Stimulated activated CD4-positive, alpha-beta T cell treated with anti-CD3 and anti-CD28 coated beads, Interleukin-12 subunit alpha, Interleukin-12 subunit beta, amount 100 ng/mL, for 24 hours (primary cell): ENCODE measurements at places on chromosomes 12 and 14.

GRCh38 chr14:32190673-32191072 is 11.2 kb upstream of the RNU6-7 start:
- no peak for DNase-seq

DNA sequence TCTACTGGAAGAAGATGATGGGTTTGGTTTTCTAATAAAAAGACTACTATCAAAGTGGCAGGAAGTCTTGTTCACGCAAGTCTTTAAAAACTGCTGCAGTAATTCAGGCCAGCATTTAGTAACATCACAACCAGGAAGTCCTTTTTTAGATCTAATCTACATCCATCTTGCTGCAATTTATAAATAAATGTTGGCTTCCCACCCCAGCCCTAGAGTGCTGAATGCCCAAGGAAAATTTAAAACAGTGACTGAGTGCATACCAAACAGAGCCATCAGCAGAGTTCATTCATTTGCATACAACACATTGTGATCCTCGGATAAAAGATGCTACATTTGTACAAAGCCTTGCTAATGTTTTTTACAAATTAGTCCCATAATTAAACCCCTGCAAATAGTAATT is 72.1 kb downstream of the PHLDA1 start:
- no peak for DNase-seq

- no peak for DNase-seq
Measured at GRCh38 chr14:59251811-59252771, 63.6 kb downstream of the DAAM1 start.

GRCh38 chr12:84218406-84218805 is 694.2 kb downstream of the SLC6A15 start:
- no peak for DNase-seq

DNA sequence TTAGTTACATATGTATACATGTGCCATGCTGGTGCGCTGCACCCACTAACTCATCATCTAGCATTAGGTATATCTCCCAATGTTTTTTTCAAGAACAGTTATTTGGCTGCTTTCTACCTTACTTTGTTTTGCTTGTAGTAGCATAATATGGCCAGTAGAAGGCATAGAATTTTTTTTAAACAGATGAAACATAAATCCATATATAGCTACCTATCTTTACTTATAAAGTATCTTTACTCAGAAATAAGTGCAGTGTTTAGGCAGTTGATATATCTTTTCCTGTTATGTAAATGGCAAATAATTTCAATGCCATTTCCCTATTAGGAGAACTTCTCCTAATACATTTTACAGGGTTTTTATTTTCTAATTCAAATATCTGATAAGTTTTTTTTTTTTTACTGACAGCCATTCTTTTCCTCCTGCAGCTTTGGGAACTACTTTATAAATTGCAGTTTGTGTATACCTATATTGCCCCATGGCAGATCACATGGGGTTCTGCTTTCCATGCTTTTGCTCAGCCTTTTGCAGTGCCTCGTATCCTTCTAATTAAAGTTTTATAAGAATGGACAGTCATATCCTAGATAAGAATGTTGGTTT is 143.1 kb downstream of the PCNX1 start:
- DNase-seq: no peak

- no peak for DNase-seq
Measured at GRCh38 chr12:124109760-124110159, 136.7 kb downstream of the ZNF664 start.

- no peak for DNase-seq
Measured at GRCh38 chr12:15982471-15982870, 71.3 kb downstream of the DERA start.

- DNase-seq: no peak
Measured at GRCh38 chr14:103744621-103745395, 29.2 kb downstream of the ZFYVE21 start.

GRCh38 chr14:37890095-37890494 is 294.7 kb downstream of the TTC6 start:
- no peak for DNase-seq

GRCh38 chr12:124633365-124634362 is 66.3 kb upstream of the NCOR2 start:
- no peak for DNase-seq

GRCh38 chr12:56601503-56601902 is 28.6 kb downstream of the BAZ2A start:
- DNase-seq: peak; percentile 15

DNA sequence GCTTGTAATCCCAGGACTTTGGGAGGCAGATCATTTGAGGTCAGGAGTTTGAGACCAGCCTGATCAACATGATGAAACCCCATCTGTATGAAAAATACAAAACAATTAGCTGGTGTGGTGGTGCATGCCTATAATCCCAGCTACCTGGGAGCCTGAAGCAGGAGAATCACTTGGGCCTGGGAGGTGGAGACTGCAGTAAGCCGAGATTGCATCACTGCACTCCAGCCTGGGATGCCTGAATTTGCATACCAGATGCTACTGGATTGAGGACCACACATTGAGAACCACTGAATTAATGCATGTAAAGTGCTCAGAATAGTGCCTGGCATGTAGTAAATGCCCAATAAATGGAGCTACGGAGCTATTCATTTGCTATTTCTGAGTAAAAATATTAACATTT is 14.9 kb upstream of the MYH7 start:
- no peak for DNase-seq

- DNase-seq: no peak
Measured at GRCh38 chr12:13504736-13505135, 308.2 kb downstream of the EMP1 start.

- DNase-seq: no peak
Measured at GRCh38 chr14:29741909-29742401, 185.7 kb downstream of the PRKD1 start.

DNA sequence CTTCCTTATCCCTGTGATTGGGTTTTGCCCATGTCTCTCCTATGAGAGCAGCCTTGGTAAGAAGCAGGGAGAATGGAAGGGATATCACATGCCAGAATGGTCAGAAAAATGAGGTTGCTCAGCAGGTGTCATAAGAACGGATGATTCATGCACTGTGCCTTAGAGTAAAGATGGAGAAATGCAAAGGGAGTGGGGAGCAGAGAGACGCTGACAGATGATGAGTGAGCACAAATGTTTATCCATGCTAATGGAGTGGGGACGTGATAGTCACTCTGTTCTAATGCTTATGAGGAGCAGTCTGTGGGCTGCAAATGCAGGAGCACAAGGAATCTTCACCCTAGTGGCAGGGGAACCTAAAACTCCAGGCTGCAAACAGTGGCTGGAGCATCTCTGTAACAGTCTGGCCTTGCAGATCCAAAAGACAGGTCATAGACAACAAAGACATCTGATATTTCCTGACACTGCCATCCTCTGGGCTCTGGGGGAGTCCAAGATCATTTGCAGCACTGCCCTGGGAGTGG is 243.2 kb downstream of the CACNA1C start:
- DNase-seq: no peak

GRCh38 chr12:57454566-57455373 is at the start of gene INHBE:
Gene INHBE (plus strand): TSS chr12:57455307. CDS start chr12:57455537, 230 bp downstream.
- DNase-seq: no peak

DNA sequence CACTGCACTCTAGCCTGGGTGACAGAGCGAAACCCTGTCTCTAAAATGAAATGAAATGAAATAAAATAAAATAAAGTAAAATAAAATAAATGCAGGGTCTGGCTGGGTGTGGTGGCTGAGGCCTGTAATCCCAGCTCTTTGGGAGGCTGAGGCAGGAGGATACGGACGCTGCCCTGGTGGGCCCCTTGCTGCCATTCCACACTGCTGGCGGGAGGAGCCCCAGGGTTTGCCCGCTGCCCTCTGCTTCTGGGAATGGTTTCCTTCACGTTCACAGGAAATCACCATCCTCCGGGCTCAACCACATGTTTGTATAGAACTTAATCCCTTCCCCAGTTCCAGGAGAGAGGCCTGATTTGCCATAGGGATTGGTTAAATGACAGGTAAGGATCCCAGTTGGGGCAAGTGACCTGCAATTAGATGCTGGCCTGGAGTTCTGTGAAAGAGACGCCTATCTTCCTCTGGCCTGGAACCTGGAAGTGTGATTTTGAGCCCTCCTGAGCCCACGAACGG is 29.3 kb downstream of the CALM1 start:
- DNase-seq: no peak

- no peak for DNase-seq
Measured at GRCh38 chr14:53956427-53957201, at the start of gene BMP4. Gene BMP4 (minus strand): TSS chr14:53956825. CDS start chr14:53952222, 4,603 bp downstream.

DNA sequence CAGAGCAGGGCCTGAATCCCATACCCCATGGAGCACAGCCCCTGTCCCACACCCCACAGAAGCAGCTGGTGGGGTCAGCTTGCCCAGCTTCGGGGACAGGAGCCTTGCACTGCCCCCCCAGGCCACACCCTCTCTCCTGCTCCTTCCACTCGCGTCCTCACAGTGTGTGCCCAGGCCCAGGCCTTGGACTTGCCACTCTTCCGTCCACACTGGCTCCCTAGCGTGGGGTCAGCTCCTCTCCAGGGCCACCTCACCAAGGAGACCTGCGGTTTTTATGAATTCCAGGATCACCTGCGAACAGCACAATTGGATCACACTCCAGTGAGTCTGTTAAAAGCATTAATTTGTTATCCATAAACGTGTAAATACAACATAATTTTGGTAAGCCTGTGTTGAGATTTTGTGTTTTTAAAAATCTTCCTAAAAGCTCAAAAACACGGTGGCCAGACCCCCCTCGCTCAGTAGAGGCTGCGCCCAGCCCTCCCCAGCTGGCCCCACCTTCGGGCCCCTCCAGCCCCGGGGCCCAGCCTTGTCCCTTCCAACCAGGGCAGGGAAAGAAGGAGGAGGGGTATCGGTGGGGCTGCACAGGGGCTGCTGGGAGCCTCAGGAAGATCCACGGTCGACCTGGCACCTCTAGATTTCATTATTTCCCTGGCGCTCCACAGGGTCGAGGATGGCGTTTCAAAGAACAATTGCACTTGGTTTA is 12.0 kb downstream of the GALNT9 start:
- no peak for DNase-seq

DNA sequence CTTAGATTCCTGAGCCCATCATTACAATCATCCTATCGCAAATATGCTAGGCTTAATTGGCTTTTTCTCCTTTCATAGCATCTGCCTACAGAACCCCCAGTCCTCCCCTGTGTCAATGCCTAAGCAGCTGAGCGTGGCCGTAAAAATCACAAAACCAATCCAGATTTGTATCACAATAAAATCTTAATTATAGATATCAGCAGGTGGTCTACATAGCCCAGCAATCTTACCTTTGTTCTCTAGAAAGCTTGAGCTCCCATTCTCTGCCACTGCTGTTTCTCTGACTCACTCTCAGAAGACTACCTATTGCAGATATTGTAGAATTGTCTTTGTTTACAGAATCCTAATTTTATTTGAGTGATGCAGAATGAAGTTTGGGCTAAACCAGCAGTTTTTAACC is 37.9 kb upstream of the PPM1A start:
- DNase-seq: no peak

- DNase-seq: no peak
Measured at GRCh38 chr12:11656550-11656949, 7.1 kb downstream of the ETV6 start.

- no peak for DNase-seq
Measured at GRCh38 chr12:53254816-53255545, 13.1 kb upstream of the ESPL1 start.

DNA sequence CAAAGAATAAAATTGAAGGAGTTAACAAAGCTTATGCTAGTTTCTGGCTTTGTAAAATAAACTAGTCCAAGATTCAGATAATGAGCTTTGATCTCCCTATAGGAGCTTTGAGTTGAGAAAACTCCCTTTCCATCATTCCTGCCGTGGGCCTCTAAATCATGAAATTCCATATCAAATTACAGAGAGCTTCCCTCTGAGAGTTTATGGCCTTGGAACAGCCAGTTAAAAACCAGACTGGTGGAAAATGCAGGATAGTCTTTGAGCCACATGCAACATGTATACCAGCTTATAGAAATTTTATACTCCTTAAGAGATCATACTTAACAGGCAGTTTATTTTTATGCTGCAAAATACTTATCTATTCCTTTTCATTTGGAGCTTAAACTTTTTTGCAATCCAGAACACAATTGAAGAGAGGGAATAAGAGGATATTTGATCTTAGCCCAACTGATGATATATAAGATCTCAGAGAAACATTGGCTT is 175.8 kb upstream of the ATP2B1 start:
- no peak for DNase-seq

- DNase-seq: no peak
Measured at GRCh38 chr12:81610955-81611889, 147.9 kb downstream of the PPFIA2 start.

GRCh38 chr14:88208858-88209257 is 114.2 kb downstream of the KCNK10 start:
- no peak for DNase-seq
